ENCODE measurements at places on chromosomes 1 and 21. TPM values are rescaled to one million over a fixed set of nuclear protein-coding genes. Genes with fewer than 3 reads are reported as not detected.
A peak's percentile ranks its signal among the peaks of the same experiment; 100 is the strongest.

Gene ADIPOR1
- 86.0 TPM for total RNA-seq

Gene LRRC38
- total RNA-seq: 0.45 TPM

Gene SLFNL1
- 5.8 TPM for total RNA-seq

Gene SLC50A1
- total RNA-seq: 48.0 TPM

Gene AMY2A
- not detected for total RNA-seq

Gene LCE3A
- total RNA-seq: not detected

Gene LCE1E
- total RNA-seq: not detected

Gene APOBEC4
- 0.34 TPM for total RNA-seq

Gene CSMD2
- 5.5 TPM for total RNA-seq

Gene RGS8
- total RNA-seq: 1.5 TPM

Gene TSPAN1
- 322 TPM for total RNA-seq

DNA sequence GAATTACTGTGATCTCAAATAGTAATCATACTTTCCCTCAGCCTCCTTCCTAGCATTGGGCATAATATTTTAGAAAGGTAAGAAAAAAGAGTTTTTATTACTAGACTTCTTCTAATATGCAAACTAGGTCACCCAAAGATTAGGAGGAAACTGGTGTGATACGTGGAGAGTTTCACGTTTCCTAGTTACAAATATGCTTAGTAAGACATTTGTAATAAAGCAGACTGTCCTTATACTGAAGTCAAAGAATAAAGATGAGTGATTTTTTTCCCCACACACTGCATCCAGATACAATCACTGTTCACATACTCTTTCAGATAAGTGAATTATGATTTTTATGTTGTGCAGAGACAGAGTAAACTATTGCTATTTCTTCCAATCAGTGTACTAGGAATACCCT lies 17.9 kb downstream of the LHX8 start:
- no peak overlapping the region for H3K4me3 ChIP-seq
- no peaks in the 10 kb centered on the region for H3K36me3 ChIP-seq
- H3K27me3 ChIP-seq: no peaks in the 10 kb centered on the region

- no peaks in the 10 kb centered on the region for H3K27me3 ChIP-seq
- H3K4me3 ChIP-seq: no peak overlapping the region
- H3K27ac ChIP-seq: no peak overlapping the region
- no peaks in the 10 kb centered on the region for H3K36me3 ChIP-seq
- H3K4me1 ChIP-seq: no peaks in the 10 kb centered on the region
Measured at GRCh38 chr1:80293818-80294217, 1287.3 kb upstream of the ADGRL4 start.

GRCh38 chr1:181175356-181175910 lies 86.9 kb downstream of the IER5 start:
- no peak overlapping the region for H3K27ac ChIP-seq
- no peaks in the 10 kb centered on the region for H3K4me1 ChIP-seq
- H3K4me3 ChIP-seq: no peak overlapping the region
- no peak for DNase-seq
- H3K36me3 ChIP-seq: no peaks in the 10 kb centered on the region

DNA sequence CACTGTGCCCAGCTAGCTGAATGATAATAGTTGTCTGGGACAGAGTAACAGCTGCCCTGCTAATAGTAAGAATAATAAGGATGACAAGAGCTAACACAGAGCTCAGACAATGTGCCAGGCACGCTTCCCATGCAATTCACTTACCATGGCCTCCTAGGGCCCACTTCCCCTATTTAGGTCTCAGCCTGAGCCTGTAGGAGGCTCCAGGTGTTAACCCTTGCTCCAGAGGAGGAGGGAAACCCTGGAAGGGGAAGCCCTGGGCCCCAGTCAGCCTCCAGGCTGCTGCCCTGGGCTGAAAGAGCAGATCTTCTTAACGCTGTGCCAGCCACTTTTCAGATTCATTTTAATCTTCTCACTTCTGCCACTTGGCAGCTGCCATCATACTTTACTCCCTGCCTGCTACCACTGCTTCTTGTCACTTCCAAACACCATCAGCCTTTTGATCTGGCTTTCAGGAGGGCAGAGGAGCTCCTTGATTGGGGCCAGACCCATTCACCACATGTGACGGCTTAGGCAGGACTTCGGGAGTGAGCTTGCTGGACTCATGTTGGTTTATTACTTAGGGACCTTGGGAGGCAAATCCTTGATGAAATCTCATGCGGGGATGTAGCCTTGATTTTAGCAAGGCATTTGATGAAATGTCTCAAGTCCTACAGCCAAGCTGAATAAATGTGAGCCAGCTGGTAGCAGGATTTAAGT lies 66.7 kb upstream of the PARP1 start:
- H3K27ac ChIP-seq: no peak overlapping the region
- no peaks in the 10 kb centered on the region for H3K27me3 ChIP-seq
- no peaks in the 10 kb centered on the region for H3K4me1 ChIP-seq
- no peaks in the 10 kb centered on the region for H3K36me3 ChIP-seq
- no peak for DNase-seq
- no peak overlapping the region for H3K4me3 ChIP-seq

GRCh38 chr1:26797627-26798026 lies 9.9 kb downstream of the PIGV start:
- no peaks in the 10 kb centered on the region for H3K36me3 ChIP-seq
- H3K27me3 ChIP-seq: no peaks in the 10 kb centered on the region
- no peak for DNase-seq
- H3K4me3 ChIP-seq: no peak overlapping the region
- H3K4me1 ChIP-seq: peaks cover 19% of the 10 kb centered on the region

DNA sequence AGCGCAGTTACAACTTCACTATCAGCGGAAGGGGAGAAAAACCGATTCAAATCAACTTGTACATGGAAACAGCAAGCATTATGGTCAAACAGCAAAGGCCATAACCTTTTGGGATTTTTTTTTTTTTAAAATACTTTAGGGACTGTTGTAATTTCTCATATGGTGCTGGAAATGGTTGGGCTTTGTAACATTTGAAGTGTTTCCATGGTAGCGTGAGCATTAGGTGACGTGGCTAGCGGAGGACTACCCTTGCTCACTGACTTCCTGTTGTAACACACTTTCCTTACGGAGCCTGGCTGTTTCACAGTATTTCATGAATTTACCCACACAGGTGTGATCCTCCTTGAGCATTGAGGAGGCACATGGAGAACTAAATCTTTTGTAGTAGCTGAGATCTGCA lies 269.5 kb downstream of the TM2D1 start:
- H3K36me3 ChIP-seq: no peaks in the 10 kb centered on the region
- peaks cover 7% of the 10 kb centered on the region for H3K4me1 ChIP-seq
- no peak overlapping the region for H3K4me3 ChIP-seq
- no peak for DNase-seq

- H3K36me3 ChIP-seq: no peaks in the 10 kb centered on the region
- no peak overlapping the region for H3K27ac ChIP-seq
- DNase-seq: no peak
Measured at GRCh38 chr21:23475281-23476219, 2131.7 kb downstream of the MRPL39 start.

- DNase-seq: peak; percentile 42
- no peaks in the 10 kb centered on the region for H3K4me1 ChIP-seq
- H3K36me3 ChIP-seq: no peaks in the 10 kb centered on the region
- H3K27ac ChIP-seq: no peak overlapping the region
- no peaks in the 10 kb centered on the region for H3K27me3 ChIP-seq
- H3K4me3 ChIP-seq: no peak overlapping the region
Measured at GRCh38 chr1:76068953-76069561, 5.5 kb upstream of the ST6GALNAC3 start.

DNA sequence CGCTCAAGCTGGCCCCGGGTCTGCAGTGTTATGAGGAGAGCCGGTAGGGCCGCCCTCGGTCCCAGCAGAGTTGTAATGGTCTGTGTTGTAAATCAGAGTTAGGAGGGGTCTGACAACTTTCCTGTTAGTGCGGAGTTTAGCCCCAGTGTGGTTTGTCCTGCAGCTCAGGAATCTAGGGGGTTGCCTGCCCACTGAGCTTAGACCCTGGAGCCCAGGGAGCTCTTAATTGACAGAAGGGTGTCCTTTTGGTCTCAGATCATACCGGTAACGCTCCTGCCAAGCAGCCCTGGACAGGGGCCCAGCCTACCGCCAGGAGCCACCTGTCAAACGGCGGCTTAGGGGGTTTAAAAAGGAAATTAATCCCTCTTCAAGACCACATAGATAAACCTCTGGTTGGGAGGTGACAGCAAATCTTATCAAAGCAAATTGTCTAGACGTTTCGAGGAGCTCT lies 164.4 kb downstream of the DYRK1A start:
- H3K27me3 ChIP-seq: no peaks in the 10 kb centered on the region
- H3K27ac ChIP-seq: no peak overlapping the region
- H3K36me3 ChIP-seq: no peaks in the 10 kb centered on the region
- H3K4me1 ChIP-seq: no peaks in the 10 kb centered on the region

DNA sequence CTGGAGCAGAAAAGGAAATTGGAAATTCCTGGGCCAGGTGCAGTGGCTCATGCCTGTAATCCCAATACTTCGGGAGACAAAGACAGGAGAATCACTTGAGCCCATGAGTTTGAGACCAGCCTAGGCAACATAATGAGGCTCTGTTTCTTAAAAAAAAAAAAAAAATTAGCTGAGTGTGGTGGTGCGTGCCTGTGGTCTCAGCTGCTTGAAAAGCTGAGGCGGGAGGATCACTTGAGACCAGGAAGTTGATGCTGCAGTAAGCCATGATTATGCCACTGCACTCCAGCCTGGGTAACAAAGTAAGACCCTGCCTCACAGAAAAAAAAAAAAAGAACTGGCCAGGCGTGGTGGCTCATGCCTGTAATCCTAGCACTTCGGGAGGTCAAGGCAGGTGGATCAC lies 56.7 kb downstream of the SRSF11 start:
- H3K36me3 ChIP-seq: no peaks in the 10 kb centered on the region
- no peak for DNase-seq

- no peak for DNase-seq
- no peaks in the 10 kb centered on the region for H3K4me1 ChIP-seq
- H3K27ac ChIP-seq: no peak overlapping the region
- no peaks in the 10 kb centered on the region for H3K36me3 ChIP-seq
- no peaks in the 10 kb centered on the region for H3K27me3 ChIP-seq
- no peak overlapping the region for H3K4me3 ChIP-seq
Measured at GRCh38 chr1:214525535-214526019, 25.8 kb downstream of the PTPN14 start.

- H3K4me3 ChIP-seq: no peak overlapping the region
- peak overlapping the region; percentile 74 for H3K27ac ChIP-seq
- H3K27me3 ChIP-seq: no peaks in the 10 kb centered on the region
Measured at GRCh38 chr1:19468397-19468956, 16.9 kb downstream of the CAPZB start.

GRCh38 chr1:222465211-222466041 lies 82.5 kb downstream of the HHIPL2 start:
- H3K4me1 ChIP-seq: no peaks in the 10 kb centered on the region
- H3K36me3 ChIP-seq: no peaks in the 10 kb centered on the region
- peak; percentile 75 for DNase-seq
- H3K27ac ChIP-seq: peak overlapping the region; percentile 79
- no peaks in the 10 kb centered on the region for H3K27me3 ChIP-seq
- H3K4me3 ChIP-seq: peak overlapping the region; percentile 24

DNA sequence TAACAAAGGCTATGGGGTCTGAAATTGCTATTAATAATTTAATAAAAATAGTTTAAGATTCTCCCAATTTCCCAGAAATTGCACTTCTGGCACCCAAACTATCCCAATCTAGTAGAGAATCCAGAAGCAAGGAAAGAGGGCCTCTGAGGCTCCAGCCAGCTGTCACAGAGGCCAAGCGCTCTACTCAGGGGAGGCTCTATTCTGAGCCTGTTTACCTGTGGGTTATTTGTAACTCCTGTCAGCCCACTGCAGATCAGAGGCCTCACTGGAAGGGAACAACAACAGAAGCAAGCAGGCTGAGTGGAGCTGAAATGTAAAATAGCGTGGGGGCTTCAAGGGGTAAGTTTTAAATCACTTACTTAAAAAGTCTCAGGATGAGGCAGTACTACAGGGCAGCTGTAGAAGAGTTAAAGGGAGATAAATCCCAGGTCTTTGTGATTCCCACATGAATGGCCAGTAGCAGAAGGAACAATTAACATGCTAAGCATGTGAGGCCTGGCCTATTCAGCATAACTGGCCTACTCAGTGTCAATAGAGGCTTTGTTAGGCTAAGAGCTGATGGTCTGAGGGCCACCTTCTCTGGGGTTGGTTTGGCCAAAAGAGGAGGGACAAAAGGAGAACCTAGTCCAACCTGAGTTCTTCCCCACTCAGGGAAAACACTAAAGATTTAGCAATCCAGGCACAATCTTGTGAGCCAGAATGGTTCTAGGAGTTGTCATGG lies 12.8 kb downstream of the ZNF687 start:
- DNase-seq: no peak
- H3K27me3 ChIP-seq: no peaks in the 10 kb centered on the region
- peaks cover 37% of the 10 kb centered on the region for H3K36me3 ChIP-seq
- no peaks in the 10 kb centered on the region for H3K4me1 ChIP-seq

DNA sequence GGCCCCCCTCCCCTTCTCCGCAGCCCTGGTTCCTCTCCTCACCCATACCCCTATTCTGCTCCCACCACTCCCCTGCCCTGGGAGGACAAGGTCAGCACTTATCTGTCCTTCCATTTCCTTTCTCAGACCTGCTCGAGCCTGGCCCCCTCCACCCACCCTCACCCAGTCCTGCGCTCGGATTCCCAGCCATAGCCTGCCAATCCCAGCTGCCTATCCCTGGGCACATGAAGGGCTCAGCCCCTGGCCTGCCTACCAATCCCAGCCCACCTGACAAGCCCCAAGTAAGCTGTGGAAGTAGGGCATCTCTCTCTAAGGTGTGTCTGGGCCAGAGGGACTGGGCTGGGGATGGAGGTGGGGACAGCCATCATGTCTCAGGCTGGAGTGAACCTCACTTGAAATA lies 5.4 kb downstream of the BLACAT1 start:
- H3K27me3 ChIP-seq: peaks cover 27% of the 10 kb centered on the region
- H3K4me3 ChIP-seq: no peak overlapping the region
- no peak for DNase-seq
- H3K4me1 ChIP-seq: no peaks in the 10 kb centered on the region

- peaks cover 3% of the 10 kb centered on the region for H3K27me3 ChIP-seq
- no peaks in the 10 kb centered on the region for H3K36me3 ChIP-seq
- H3K27ac ChIP-seq: no peak overlapping the region
Measured at GRCh38 chr1:38265293-38266196, 219.0 kb upstream of the POU3F1 start.

DNA sequence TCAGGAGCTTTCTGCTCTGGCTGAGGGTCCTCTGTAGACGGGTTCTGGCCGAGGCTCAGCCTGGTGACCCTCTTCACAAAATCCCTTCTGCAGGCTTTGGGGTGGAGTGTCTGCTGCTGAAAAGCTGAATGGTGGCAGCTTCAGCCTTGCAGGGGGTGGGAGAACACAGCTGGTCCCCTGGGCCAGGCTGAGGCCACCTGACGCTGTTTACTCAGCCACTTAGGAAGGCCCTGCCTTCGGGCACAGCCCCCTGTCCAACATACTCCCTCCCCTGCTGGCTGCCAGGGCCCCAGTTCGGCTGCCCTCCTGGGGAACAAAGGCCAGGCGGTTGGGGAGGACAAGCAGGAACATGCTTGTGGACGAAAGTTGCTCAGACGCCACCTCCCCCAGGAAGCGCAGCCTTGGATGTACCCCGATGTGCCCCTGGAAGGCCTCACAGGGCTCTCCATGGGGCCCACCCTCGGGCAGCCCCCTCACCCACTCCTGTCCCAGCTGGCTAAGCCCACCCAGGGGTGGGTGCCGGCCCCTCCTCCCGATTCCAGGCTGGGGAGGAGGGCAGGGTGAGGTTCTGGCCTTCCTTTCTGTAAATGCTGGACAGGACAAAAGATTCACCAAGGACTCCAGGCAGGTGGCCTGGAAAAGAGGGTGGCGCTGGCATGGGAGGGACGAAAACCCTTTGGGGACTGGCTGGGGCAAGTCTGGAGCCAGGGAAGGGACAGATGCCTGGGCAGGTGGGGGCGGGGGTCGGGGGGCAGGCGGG lies at the start of gene ANKRD65:
Gene ANKRD65 (minus strand): TSS at position 130 of the 760 bp plus-strand sequence. CDS start 271 bp downstream, outside the sequence.
- no peaks in the 10 kb centered on the region for H3K27me3 ChIP-seq
- H3K27ac ChIP-seq: peak within 1 kb of the TSS; percentile 64
- H3K4me3 ChIP-seq: peak within 1 kb of the TSS; percentile 41
- H3K36me3 ChIP-seq: no peaks in the 10 kb centered on the region
- DNase-seq: no peak

All from prostate gland (tissue), 2 donors.